ENCODE measurements at places on chromosomes 2 and 18.

DNA sequence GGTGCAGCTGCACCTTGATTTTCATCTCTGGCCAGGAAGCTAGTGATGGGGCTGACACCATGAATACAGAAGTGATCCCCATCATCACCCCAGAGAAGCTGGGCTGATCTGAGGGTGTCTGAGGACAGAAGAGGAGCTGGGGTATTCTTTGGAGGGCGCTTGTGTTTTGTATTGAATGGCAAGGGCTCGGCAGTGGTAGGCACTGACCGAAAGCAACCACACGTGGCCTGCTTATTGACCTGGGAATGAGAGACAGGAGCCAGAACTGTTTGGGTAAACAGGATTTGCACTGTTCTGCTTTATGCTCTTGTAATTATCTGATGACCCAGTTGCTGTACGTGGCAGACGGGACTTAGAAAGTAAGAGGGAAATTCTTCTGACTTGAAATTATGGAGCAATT, 62.6 kb upstream of the RPL31 start:
- no peak for DNase-seq

DNA sequence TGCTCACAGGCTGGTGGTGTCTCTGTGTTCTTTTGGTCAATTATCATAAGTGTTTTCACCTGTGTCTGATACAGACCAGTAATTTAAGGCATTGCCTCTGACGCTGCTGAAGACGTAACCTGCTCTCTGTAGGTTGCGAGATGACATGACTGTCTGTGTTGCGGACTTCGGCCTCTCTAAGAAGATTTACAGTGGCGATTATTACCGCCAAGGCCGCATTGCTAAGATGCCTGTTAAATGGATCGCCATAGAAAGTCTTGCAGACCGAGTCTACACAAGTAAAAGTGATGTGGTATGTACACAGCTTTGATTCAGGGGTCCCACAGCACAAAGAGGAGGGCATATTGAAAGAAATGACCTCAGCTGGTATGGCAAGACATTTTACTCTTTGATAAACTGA, 33.8 kb upstream of the TMEM87B start:
- no peak for DNase-seq

DNA sequence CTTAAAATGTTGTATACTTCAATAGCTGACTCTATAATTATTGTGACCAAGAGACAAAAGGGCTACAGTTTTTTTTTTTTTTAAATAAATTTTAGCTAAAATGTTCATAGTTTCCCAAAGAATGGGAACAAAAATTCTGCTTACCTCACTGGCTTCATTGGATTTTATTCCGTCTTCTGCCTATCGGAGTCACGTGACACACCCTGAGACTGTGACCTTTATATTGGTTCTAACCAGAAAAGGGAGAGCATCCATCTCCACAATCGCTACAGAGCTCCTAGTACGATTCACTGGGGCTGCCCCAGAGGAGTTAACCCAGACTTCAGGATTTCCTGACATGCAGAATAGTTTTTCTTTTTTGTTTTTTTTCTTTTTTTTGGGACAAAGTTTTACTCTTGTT, 203.6 kb upstream of the SLC35G4 start:
- DNase-seq: no peak

GRCh38 chr18:59631583-59632181, 65.5 kb downstream of the CCBE1 start:
- no peak for DNase-seq

GRCh38 chr2:175309799-175310198, 128.3 kb upstream of the ATP5MC3 start:
- no peak for DNase-seq

DNA sequence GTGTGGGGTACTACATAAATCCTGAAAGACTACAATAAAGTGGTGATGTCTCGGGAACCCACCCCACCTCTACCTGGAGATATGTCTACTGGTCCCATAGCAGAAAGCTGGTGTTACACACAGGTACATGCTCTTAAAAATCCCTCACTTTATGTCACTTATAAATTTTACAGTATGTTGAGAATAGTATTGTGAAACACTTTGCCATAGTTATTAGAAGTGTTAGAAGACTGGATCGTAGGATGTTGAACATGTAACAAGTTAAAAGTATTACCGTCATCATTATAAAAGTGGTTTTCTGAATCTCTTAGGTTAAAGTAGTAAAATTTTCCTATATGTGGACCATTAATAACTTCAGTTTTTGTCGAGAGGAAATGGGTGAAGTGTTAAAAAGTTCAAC, 48.6 kb downstream of the SPOPL start:
- no peak for DNase-seq
